BE2C (cell line): ENCODE measurements at places on chromosomes 16 and 17.

GRCh38 chr17:77116371-77116860, 24.4 kb upstream of the SEC14L1 start:
- DNase-seq: no peak

DNA sequence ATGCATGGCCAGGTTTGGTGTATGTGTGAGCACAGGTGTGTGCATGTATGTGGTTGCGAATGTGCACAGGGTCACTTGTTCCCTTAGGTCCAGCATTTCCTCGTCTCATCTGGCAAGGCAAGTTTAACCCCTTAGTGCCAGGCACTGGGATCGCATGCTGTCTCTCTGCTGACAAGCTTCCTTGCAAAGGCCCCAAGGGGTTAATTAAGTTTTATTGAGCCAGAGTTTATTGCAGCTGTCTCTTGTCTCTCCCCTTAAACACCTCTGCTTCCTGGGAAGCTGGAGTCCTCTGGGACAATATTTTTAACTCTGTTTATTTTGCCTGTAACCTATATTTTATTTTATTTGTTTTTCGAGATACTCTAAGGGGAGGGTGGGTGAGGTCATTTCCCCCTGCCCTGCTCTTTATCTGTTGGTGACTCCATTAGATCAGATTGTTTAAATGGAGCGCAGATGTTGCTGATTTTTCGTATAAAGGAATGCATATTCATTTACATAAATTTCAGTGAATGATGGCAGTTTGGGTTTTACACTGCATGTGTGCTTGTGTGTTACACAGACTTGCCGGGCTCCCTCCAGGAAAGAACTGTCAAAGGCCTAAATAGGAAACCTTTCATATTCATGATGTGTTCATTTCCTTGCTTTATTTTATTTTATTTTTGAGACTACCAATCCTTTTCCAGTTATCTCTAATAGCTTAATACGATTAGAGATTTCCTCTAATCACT, 99.7 kb downstream of the CBLN1 start:
- no peak for DNase-seq

- DNase-seq: no peak
Observed at GRCh38 chr17:61641715-61642114, 50.7 kb upstream of the NACA2 start.

DNA sequence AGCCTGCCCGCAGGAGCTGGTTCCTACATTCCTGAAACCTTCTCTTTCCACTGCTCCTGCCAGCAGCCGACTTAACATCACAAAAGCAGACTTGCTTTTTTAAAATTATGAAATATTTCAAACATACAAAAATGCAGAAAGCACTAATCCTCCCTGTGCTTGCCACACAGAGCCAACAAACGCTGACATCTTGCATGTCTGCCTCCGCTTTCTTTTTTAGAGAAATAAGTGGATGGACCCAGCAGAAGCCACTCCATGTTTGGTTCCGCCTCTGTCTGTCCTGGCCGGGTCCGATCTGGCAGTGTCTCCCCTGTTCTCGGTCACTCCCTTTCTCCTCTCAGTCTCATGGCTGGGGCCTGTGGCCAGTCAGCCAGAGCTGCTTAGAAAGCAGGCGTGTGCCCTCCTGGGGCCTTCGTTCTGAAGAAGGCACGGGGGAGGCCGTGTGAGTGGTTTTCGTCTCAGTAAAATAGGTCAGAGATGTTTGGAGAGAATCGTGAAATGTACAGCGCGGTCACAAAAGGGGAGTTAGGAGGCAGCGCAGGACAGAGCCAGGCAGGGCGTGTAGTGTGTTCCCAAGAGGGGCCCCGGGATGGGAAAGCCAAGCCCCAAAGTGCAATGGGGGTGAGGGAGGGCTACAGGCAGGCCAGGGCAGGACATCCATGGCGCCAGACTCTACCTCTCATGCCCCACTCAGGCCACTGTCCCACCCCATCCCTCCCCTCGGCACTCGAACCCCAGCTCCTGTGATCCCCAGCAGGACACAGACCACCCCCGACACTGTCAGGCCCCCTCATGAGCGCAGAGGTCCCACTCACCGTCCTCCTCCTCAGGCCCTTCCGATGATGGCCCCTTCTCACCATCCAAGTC, 23.2 kb downstream of the MXRA7 start:
- no peak for DNase-seq

DNA sequence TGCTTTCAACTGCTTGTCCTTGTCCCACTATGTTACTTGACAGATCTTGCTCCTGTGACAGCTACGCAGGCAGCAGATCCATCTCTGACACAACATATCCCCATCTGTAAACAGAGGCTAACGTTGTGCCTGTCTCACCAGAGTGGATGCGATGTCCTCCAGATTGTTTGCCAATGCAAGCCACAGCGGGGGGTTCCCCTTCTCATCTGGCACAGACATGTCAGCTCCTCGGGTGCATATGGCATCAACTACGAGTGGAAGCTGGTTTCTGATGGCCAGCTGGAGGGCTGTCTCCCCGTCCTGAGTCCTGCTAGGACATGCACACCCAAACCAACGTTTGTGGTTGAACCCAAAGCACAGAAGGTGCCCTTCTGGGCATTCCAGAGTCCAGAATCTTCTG, 39.0 kb downstream of the CYB5D2 start:
- DNase-seq: no peak

- peak; percentile 61 for DNase-seq
Observed at GRCh38 chr16:75471723-75472633, 7.5 kb upstream of the TMEM170A start.

GRCh38 chr17:38681096-38681495, 6.3 kb upstream of the EPOP start:
- DNase-seq: no peak

- DNase-seq: no peak
Observed at GRCh38 chr16:76207270-76207669, 69.9 kb upstream of the CNTNAP4 start.

DNA sequence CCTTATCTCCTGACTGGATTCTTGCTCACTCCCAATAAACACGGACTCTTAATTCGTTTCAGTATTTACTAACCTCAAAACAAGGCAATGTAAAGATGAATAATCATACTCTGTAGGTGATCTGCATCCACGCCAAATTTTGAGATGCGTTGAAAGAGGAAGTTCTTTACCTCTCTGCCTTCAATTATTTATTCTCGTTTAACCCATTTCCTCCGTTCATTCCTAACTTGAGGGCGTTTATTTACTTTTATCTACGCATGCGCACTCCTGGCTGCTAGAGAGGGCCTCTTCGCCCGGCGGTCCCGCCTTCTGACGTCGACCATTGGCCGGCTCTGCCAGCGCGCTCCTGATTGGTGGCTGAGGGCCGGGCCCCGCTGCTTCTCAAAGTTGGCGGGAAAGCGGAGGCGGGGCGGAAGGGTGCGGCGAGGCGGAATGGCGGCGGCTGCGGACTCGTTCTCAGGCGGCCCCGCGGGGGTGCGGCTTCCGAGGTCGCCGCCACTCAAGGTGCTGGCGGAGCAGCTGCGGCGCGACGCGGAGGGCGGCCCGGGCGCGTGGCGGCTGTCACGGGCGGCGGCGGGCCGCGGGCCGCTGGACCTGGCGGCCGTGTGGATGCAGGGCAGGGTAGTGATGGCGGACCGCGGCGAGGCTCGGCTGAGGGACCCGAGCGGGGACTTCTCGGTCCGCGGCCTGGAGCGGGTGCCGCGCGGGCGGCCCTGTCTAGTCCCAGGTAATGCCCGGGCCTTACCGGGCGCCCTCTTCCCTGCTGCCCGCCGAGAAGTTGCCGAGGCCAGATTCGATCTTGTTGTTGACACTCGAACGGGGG, at the start of gene RMI2:
Gene RMI2 (plus strand): TSS at position 420 of the 823 bp plus-strand sequence. CDS start 13 bp downstream, at position 433.
- DNase-seq: peak; percentile 98

GRCh38 chr17:6261466-6261865, 173.5 kb downstream of the AIPL1 start:
- no peak for DNase-seq

DNA sequence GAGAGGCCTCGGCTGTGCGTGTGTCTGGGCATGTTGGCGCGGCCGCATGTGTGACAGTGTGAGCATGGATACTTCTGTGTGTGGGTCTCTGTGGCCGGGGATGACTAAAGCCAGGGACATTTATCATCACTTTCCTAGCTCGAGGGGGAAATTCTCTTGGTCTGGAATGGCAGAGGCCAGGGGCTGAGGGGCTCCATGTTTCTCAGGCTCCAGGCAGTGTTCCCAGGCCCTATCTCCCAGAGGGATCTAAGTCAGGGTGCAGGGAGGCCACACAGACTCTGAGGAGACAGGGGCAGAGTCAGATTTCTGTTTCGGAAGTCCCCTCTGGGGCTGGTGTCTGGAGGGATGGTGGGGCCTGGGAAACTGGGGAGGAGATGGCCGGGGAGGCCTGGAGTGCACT, 23.7 kb upstream of the SPNS2 start:
- no peak for DNase-seq

- no peak for DNase-seq
Observed at GRCh38 chr16:5010576-5011329, 23.0 kb downstream of the NAGPA start.

DNA sequence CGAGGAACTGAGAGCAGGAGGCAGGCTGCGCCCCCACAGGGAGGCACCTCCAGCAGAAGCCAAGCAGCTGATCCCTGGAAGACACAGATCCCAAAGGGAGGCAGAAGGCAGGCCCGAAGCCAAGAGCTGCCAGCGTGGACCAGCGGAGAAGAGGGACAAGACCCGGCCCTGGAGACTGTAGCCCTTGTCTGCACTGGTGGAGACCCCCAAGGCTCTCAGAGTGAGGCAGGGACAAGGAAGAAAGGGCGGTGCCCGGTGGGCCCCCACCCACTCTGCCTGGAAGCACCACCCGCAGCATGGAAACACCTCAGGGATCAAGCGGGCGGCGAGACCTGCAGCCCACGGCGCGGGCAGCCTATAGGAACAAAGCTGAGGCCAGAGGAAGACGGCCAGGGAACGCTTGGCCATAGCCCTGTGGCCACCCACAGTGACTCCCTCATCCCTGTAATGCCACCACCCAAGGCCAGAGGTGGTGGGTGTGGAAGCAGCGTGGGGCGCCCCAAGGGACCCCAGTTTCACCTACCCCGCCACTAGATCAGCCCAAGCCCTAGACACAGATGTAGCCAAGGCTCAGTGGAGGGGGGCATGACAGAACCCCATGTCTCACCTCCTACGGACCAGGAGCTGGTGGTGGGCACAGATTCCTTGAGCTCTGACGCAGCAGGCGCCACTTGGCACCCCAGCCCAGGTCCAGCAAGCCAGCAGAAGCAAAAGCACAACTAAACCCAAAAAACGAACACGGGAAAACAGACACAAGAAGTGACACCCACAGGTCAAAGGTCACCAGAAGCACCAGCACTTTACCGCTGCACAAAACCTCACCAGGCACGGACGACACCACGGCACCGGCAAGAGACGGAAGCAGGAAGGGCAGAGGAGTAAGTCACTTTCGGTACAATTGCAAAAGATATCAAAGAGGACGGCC, 2.9 kb upstream of the SIRT7 start:
- DNase-seq: no peak

DNA sequence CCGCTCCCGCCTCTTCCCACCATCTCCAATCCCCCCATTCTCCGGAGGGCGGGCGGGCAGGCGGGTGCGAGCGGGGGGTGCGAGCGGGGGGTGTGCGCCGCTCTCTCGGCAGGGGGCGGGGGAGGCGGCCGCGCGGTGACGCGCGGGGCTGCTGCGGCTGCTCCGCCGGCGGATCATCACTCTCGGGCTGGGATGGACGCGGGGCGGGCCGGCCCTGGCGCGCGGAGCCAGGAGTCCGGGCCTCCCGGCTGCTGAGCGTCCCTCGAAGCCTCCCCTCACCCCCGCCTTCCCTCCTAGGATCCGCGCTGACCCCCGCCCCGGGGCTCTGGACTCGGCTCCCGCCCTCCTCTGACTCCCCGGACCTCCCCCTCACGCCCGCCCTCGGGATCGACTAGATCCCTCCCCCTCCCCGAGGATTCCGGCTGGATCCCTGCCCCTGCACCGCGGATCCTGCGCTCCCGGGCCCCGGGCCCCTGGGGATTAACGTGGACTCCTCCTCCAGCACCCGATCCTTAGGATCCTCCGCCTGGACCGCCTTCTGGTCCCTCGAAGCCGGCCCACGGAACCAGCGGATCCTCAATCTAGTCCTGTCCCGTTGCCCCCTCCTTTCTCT, 946 bp upstream of the TMEM256 start:
- DNase-seq: no peak

GRCh38 chr16:27564224-27564623, 14.3 kb downstream of the KATNIP start:
- DNase-seq: no peak

GRCh38 chr16:86396901-86397311, 113.4 kb upstream of the FOXF1 start:
- peak; percentile 78 for DNase-seq

GRCh38 chr17:34241062-34241461, 14.0 kb upstream of the CCL2 start:
- no peak for DNase-seq

GRCh38 chr17:31052187-31052889, 42.4 kb upstream of the NF1 start:
- no peak for DNase-seq
